Stimulated activated naive CD8-positive, alpha-beta T cell treated with anti-CD3 and anti-CD28 coated beads, Interleukin-15, Interleukin-2, amounts not matched to agents 100 U/mL and 50 U/mL, for 24 hours (primary cell): ENCODE measurements at places on chromosomes 16 and 17.

- no peak for DNase-seq
Observed at GRCh38 chr16:66950437-66950836, 10.6 kb upstream of the CES3 start.

DNA sequence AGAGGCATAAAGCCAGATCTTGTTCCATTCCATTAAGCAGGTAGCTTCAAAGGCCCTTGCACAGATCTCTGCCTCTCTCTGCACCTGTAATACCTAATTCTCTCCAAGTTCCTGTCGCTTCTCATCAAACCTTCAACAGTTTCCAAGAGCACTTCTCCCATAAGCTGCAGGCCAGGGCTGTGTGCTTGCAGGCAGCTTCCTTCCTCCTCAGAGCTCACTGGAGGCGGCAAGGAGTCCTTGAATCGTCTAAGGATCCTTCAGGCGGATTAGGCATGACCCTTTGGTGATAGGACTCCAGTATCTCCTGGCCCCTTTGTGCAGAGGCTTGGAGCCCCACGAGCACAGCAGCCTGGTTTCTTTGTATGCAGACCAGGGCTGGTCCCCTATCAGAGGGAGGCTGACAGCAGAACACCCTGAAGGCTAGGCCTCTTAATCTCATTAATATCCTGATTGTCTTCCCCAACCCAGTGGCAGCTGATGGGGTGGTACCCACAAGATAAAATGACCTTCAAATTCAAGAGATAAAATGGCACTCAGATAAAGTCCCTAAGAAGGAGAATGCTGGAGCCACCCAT lies 19.8 kb downstream of the HNF1B start:
- DNase-seq: no peak

- DNase-seq: no peak
Observed at GRCh38 chr16:21937336-21937829, 15.8 kb upstream of the UQCRC2 start.

- no peak for DNase-seq
Observed at GRCh38 chr16:73037845-73038570, 9.9 kb downstream of the ZFHX3 start.

GRCh38 chr17:2693561-2694380 lies 17.8 kb downstream of the CLUH start:
- no peak for DNase-seq

GRCh38 chr17:39057701-39058206 lies 90.6 kb upstream of the FBXO47 start:
- DNase-seq: no peak

DNA sequence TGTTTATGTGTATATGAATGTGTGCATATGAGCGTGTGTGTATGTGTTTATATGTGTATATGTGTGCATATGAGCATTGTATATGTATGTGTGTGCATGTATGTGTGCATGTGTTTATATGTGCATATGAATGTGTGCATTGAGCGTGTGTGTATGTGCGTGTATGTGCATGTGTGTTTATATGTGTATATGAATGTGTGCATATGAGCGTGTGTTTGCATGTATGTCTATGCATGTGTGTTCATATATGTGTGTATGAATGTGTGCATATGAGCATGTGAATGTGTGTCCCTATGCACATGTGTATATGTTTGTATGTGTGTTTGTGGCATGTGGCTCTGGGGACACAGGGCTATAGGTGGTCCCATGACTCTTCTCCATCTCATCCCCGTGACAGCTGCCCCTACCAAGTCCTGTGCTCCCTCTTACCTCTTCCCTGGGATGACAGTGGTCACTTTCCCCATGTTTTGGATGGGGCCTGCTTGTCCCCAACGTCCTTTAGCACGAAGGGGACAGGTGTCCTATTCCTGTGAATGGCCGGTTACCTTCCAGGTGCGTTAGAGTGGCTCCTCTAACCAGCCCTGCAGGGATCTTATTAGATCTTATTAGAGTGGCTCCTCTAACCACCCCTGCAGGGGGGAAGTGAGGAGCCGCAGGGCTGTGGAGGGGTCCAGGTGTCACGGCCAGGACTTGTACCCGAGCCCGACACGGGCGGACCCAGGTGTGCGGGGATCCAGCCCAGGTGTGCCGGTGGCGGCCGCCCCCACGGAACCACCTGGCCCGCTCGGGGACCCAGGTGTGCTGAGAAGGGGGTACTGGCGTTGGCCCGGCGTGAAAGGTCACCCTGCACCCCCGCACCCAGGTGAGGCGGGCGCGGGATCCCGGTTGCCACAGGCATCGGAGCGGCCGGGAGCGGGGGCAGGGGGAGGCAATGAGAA lies 105.6 kb downstream of the SEC14L1 start:
- no peak for DNase-seq

DNA sequence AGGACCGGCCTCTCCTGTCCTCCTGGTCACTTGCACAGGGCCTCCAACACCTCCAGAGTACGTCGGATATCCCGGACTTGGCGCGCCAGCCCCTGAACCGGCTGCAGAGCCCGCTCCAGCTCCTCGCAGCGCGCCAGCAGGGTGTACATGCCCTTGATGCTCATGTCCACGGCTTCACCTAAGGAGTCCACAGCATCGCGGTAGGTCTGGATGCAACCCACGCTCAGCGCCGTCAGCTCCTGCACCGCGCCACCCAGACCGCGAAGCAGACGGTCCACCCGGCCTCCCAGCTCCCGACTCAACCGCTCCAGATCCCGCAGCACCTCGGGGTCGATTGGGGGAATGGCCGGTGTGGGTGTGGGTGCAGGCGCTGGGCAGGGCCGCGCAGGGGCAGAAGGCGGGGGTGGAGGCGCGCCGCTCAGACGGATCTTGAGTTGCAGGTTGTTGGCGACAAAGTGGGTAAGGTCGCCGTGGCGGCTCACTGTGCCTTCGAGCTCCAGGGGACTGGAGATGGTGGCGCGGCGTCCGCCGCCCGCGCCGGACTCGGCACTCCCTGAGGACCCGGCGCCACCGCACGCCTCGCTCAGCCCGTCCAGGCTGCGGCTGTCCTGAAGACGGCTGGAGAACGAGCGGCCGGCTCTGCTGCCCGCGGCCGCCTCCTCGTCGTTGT lies 804 bp downstream of the BORCS6 start:
- DNase-seq: peak; percentile 38

DNA sequence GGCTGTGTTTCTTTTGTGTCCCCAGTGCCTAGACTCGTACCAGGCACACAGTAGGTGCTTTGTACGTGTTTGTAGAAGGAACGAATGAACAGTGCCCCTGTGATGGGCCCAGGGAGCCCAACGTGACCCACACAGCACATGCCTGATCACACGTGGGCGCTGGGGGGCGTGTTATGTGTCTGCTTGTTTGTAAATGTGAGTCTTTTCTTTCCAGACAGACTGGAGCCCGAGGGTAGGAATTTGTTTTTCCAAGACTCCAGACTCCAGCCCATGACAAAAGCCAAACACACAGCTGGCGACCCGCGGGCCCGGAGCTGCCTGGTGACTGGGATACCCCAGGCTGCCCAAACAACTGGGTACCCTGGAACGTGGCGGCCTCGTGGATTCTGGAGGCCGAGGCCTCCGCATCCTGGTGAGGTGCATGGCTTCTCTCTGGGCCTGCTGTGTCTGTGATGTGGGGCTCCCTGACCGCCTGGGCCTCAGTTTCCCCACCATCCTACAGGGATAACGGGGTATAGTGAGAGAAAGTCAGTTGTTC lies 14.9 kb upstream of the CBFA2T3 start:
- no peak for DNase-seq

DNA sequence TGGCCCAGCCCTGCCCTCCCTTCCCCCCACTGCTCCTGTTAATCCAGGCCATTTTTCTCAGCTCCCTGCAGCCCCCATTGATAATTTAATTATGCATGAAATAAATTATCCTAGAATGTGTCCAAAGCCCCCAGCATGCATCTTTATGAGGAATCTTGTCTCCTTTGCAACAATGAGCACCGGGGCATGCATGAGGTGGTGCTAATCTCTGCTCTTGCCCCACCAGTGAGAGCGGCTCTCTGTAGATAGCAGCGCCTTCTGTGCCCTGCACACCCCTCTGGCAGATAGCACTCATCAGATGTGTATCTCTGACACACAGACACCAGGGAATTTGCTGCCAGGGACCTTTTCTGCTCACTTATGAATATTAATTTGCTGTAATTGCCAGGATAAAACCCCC lies 140.2 kb upstream of the CDC42EP4 start:
- no peak for DNase-seq

DNA sequence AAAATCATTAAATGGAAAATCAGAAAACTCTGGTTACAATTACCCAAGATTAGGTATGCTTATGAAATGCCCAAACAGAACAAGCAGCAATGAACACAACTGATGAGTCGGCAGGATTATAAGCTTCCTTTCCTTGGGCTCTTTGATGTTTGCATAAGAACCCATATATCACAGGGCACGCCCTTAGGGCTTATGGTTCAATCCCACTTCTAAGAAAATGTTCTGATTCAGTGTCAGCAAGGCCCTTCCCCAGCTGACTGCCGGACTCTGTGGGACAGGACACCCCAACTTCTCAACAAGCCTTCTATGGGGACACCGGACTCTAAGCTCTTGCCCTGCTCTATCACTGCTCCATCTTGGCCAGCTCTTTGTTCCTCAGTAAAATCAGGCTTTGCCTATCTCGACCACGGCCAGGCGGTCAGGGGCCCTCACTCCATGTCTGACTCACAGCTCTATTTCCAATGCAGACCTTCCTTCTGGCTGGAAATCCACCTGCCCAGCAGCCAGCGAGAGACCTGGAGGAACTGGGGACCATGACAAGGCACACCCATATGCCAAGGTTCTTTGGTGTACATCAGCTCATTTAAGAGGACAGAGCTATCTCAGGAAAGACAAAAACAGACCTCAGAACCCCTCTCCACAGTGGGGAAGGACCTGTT lies 26.8 kb downstream of the LITAFD start:
- no peak for DNase-seq
